HuH-7.5 (cell line): ENCODE measurements at places on chromosomes 16 and 17.
A peak's percentile ranks its signal among the peaks of the same experiment; 100 is the strongest.

DNA sequence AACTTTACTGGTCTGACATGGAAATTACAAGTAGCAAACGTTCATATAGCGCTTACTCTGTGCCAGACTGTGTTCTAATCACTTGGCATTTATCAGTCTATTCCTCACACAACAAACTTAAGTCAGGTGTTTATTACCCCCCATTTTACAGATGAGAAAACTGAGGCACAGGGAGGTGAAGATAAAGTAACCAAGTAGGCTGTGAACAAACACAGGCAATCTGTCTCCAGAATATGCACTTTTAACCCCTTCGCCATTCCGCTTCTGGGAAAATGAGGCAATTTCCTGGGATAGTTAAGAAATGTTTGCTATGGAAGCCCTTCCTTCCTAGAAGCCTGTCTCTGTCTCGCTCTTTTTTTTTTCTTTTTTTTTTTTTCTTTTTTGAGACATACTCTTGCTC lies 12.2 kb upstream of the CXCL16 start:
- no peak for DNase-seq

- DNase-seq: no peak
Measured at GRCh38 chr17:10337976-10338375, 34.8 kb downstream of the MYH13 start.

GRCh38 chr17:83131401-83132011 lies 52.1 kb downstream of the METRNL start:
- no peak for DNase-seq

DNA sequence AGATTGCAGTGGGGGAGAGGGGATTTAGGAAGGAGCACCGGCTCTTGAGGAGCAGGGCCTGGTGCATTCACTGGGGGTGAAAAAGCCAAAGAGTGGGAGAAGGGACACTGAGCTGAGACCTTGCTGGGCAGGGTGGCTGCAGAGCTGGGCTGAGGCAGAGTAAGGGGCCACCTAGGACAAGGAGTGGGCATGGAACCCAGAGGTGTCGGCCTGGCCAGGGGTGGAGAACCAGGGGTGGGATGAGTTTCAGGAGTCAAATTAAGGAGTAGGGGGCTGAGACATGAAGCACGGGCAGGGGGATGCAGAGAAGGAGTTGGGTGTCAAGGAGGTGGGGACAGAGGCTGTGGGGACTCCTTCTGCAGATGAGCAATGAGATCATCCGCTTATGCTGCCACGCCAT lies 20.1 kb downstream of the DNAH2 start:
- no peak for DNase-seq

GRCh38 chr16:30186782-30187555 lies 3.6 kb downstream of the CORO1A start:
- DNase-seq: peak; percentile 63

DNA sequence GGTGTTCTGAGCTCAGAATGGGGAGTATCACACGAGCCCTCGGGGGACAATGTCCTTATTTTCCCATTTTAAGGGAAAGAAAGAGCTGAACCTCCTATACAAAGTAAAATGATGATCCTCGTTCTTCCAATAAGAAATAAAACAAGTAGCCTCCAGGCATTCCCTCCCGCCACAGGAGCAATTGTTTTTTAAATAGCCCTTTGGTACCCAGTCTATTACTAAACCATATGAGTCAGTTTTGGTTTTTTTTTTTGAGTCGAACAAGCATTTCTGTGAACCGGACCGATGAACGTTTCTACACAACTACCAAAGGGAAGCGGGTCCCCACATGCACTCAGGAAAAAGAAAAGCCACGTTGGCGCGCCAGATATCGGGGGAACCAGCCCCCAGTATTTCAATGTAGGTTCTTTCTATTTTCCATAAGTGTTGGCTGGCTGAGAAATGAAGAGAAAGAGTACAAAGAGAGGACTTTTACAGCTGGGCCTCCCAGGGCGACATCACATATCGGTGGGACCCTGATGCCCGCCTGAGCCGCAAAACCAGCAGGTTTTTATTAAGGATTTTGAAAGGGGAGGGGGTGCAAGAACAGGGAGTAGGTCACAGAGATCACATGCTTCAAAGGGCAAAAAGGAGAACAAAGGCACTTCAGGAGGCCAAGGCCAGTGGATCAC lies 3.8 kb upstream of the DCXR start:
- no peak for DNase-seq

- DNase-seq: no peak
Measured at GRCh38 chr16:28898266-28898665, 20.0 kb downstream of the ATP2A1 start.

- DNase-seq: no peak
Measured at GRCh38 chr17:29041571-29041970, 1.4 kb upstream of the PIPOX start.

DNA sequence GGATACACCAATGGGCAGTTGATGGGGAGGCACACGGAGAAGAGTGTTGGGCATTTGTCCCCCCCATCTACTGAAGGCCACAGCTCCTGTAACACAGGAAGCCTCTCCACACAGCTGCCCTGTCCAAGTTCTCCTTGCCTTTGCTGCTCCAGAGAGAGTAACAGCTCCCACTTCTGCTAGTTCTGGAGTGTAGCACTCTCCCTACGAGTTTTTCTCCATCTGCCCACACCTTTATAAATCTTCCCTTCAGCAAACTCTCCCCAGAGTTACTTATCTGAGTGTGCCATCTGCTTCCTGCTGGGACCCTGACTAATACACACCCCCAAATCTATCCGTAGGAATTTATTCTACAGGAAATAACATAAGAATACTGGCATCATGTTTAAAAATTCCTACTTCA lies 42.6 kb upstream of the ERN1 start:
- DNase-seq: no peak

DNA sequence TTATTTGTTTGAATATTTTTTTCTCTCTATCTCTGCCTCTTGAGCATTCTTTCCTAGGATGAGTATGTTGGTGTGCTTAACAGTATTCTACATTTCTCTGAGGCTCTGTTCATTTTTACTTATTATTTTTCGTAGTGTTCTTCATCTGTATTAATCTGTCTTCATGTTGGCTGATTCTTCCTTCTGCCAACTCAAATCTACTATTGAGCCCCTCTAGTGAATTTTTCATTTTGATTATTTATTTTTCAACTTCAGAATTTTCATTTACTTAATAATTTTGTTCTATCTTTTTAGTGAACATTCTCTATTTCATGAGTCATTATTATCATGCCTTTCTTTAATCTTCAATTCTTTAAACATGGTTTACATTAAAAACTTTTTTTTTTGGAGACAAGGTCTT lies 3.2 kb upstream of the ST6GALNAC1 start:
- DNase-seq: no peak

DNA sequence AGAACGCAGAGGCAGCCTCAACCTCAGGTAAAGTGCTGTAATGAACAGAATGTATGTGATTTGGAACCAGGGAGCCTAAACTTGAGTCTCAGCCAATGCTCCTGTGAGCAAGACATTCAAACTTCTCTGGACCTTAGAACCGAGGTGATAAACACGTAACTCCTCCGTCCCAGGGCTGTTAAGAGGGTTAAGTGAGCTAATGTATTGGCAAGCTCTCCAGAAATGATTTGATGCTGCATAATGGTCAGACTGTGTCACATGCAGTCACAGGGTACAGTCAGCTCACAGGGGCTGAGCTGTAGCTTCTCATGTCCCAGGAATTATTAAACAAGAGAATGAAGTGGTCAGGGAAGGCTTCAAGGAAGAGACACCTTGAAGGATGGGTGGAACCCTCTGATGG lies 10.0 kb upstream of the SLC4A1 start:
- DNase-seq: no peak

DNA sequence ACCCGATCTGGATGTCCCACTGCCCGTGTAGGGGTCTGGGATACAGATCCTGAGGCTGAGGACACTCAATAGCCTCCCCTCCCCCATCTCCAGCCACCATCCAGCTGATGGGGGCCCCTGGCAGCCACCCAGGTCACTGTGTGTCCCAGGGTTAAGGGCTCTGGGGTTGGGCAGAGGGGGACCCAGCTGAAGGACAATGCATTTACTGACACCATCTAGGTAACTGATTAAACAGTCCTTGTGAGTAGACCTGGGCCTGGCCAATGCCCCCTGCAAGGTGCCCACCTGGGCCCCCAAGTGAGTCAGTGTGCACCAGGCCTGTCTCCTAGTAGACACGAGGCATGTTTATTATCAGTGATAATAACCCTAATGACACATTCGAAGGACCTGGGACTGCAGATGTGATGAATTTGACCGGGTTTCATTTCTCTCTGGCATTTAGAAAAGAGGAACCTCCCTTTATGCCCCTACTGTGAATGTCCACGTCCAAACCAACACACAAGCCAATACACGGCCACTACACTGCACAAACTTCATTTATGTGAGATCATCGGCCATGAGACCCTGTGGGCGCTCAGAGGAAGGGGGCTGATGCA lies 261.9 kb upstream of the FOXF1 start:
- no peak for DNase-seq

DNA sequence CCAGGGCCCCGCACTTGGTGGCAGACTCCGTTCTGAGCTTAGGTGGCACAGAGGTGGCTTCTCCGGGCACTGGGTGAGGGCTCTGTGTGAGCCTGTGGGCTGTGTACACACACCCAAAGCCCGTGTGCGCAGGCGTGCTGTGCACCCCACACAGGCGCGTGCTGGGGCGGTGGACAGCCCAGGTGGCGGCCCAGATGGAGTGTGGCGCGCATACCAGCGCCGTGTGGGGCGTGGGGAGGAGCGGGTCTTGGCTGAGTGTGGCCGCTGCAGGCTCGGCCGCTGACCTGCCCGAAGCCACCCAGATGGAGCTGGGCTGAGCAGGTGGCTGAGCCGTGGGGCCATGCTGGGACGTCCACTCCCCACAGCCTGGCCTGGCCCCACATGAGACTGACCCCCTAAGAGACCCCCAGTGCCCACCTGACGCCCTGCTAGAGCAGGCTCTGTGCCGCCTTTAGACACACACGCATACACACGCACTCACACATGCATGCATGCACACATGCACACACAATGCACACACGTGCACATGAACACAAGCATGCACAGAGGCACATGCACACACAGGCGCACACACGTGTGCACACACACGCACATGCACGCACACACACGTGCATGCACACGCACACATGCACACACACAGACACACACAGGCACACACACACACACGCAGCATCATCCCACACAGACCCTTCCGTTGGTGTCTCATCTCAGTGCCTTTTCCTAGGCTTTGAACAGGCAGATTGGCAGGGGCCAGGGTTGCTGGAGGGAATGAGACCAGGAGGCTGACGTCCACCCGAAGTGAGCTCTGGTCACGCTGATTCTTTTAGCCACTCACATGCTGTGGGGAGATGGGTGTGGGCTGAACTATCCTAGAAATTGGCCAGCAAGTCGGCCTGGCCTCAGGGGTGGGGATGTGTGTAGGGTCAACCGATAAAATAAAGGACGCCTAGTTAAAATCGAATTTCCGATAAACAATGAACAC lies 2.1 kb downstream of the PRR35 start:
- no peak for DNase-seq

DNA sequence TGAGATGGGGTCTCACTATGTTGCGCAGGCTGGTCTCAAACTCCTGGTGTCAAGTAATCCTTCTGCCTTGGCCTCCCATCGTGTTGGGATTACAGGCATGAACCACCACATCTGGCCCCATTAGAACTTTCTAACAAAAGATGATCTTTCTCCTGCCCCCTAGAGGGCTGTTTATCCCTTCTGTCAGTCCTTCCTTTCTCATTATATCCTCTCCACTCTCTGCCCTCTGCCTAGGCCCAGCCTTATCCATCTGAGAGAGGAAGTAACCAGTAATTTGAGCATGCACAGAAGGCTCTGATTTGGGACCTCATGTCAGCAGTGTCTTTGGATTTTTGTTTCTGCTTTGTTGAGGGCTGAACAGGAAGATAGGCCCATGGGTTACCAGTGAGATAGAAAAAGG lies 4.4 kb upstream of the DHX40 start:
- peak; percentile 49 for DNase-seq

DNA sequence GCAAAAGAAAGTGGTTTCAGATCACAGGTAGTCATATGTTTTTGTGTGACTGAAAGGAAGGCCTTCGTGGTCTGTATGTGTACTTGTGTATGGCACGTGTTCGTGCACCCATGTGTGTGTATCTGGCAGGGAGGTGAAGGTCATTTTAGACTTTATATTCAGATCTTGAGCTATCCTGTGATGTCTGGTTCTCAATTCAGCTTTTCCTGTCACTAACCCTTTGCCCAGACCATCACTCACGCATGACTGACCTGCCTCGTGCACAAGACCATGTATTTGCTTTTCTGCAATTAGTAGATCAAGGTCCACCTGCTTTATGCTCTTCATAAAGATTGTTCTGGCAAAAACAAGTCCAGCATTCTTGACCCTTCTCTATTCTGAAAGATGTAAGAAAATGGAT lies 139.7 kb upstream of the MAF start:
- peak; percentile 31 for DNase-seq

DNA sequence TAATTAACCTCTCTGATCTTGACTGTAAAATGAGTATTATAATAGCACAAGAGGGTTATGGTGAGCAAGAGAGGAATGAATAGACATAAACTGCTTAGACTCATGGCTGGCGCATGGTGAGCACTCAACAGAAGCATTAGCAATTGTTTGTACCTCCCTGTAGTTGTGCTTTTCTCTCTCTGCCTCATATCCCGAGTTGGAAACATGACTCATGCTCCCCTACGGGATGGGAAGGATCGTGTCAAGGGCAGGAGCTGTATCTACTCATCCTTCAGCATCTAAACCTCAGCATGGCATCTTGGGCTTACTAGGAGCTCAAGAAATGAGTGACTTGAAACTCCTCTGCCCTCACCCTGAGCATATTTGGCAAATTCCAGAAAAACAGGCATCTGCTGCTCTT lies 299.6 kb downstream of the MAP2K4 start:
- DNase-seq: no peak

DNA sequence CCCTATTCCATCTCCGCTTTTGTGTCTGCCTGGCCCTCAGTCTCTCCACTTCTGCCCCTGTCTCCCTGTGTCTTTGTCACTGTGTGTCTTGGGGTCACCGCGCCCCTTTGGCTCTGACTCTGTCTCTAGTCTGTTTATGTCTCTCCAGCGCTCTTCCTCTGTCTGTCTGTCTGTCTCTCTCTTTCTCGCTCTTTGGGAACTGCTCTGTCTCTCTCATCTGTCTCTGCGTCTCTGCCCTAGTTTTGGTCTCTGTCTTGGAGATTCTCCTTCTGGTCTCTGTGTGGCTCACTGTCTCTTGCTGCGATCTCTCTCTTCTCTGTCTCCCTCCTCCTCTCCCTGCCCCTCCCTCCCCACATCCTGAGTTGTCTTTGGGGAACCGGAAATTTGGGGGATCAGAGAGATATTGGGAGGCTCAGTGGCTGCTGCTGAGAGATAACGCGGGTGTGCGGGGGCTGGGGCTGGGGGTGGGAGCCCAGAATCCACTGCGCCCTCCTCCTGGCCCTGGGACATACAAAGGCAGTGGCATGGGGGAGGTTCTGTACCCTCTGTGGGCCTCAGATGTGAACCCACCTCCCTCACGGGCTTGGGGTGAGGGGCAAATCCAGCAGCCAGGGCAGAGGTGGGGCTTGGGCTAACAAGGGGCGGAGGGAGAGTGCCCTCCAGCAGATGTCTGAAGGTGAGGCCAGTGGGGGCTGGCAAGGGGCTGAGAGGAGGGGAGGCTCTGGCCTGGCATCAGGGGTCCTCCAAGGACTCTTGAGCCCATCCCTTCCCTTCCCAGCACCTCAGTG lies 24.4 kb downstream of the LAT start:
- DNase-seq: no peak

GRCh38 chr16:77610496-77610895 lies 111.8 kb upstream of the NUDT7 start:
- DNase-seq: no peak
